ENCODE measurements at places on chromosomes 7 and 10. TPM values are rescaled to one million over a fixed set of nuclear protein-coding genes. Genes with fewer than 3 reads are reported as not detected.

AKR1B15 gene
- 0.24 TPM for total RNA-seq

AKR1C1 gene
- total RNA-seq = 1.4 TPM

SUPV3L1 gene
- total RNA-seq = 26.0 TPM

KIF11 gene
- total RNA-seq = 39.9 TPM

AS3MT gene
- 5.2 TPM for total RNA-seq

LIPM gene
- total RNA-seq = not detected

SYT15B gene
- 0.42 TPM for total RNA-seq
